ENCODE measurements at places on chromosomes 6 and 20.

DNA sequence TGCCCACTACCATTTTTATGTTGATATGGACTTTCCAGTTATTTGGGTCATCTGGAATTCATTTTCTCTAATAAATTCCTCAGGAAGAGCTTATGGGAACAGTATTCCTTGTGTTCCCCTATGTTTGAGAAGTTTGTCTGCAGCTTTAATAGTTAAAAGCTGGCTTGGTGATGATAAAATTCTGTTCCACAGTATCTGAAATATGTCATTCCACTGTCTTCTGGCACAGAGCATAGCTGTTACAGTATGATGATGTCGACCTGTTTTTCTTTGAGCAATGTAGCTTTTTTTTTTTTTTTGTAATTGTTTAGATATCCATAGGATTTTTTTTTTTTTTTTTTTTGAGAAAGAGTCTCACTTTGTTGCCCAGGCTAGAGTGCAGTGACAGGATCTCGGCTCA, 43.2 kb downstream of the NCOA3 start:
- no peak for DNase-seq

DNA sequence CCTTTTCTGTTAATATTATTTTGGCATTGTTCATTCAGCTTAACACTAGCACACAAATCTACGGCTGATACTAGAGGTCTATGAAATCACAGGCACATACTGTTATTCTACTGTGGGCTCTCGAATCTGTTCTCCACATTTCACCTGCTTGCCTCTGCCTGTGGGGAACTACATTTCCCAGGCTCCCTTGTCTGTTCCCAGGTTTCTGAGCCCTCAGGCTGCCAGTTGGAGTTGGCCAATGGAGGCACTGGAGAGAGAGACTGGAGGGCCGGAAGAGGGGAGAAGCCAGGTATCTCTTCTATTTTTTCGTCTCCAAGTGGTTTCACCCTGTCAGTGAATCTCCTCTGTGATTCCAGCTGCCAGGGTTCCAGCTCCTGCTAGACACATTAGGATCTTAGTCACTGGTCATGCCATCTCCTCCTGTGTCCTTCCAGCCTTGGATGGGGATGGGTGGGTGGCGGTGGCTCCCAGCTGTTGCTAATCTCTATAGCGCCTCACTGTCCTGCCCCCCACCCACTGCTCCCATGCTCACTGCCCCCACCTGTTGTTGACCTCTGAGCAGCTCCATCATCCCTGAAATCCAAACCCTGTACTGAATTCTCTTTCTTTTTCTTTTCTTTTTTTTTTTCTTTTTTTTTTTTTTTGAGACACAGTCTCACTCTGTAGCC, 188.2 kb downstream of the LRFN2 start:
- no peak for DNase-seq

DNA sequence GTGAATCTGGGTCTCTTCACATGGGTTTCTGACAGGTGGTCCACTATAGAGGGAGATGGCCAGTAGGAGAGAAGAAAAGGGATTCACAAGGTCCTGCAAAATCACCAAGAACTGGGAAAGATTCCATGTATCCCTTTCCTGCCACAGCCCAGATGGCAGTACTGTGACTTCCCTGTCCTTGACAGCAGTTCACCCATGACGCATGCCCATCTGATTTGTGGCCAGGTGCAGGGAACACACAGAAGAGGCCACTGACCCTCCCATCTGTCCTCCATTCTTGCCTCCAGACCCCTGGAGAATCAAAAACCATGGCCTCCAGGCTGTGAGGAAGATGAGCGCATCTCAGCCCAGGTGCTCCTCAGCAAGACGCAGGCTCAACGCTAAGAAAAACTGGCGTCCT, 183.1 kb upstream of the RREB1 start:
- no peak for DNase-seq

- no peak for DNase-seq
Measured at GRCh38 chr20:9068233-9068801, 570 bp upstream of the PLCB4 start.

- no peak for DNase-seq
Measured at GRCh38 chr6:116665464-116665863, 3.1 kb downstream of the ZUP1 start.

GRCh38 chr6:129657483-129657882, 52.5 kb downstream of the ARHGAP18 start:
- DNase-seq: no peak

- DNase-seq: no peak
Measured at GRCh38 chr6:133241901-133242636, 912 bp downstream of the EYA4 start.

DNA sequence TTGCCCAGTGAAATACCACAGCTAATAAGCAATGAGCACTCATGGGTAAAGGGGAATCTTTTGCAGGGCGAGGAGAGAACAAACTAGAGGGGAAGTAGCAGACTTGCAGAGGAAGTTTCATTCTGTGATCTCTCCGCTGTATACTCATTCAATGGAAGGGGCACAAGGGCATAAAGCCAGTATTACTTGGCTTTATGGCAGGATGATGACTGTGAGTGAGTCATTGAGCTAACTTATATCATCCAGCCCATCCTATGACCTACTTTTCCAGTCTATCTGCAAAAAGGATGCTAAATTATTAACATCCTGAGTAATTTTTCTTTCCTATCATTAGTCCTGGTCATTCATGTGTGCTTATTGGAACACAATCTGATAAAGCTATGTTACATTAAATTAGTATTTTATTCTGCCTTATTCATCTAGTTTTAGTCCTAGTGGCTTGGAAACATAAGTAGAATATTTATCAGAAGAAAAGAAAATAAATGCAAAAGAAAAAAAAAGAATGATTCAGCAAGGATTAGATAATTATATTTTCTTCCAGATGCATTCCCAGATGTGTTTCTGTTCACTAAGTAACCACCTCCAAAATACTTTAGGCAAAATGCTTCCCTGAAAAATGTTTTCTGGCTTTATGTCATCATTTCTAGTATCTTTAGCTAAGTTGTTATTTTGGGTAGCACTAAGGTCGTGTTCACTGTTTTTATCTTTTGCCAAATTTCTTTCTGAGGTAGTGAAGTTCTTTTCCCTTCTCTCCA, 471.7 kb downstream of the CDKAL1 start:
- DNase-seq: no peak

- DNase-seq: no peak
Measured at GRCh38 chr6:64914124-64914523, 792.9 kb downstream of the EYS start.

DNA sequence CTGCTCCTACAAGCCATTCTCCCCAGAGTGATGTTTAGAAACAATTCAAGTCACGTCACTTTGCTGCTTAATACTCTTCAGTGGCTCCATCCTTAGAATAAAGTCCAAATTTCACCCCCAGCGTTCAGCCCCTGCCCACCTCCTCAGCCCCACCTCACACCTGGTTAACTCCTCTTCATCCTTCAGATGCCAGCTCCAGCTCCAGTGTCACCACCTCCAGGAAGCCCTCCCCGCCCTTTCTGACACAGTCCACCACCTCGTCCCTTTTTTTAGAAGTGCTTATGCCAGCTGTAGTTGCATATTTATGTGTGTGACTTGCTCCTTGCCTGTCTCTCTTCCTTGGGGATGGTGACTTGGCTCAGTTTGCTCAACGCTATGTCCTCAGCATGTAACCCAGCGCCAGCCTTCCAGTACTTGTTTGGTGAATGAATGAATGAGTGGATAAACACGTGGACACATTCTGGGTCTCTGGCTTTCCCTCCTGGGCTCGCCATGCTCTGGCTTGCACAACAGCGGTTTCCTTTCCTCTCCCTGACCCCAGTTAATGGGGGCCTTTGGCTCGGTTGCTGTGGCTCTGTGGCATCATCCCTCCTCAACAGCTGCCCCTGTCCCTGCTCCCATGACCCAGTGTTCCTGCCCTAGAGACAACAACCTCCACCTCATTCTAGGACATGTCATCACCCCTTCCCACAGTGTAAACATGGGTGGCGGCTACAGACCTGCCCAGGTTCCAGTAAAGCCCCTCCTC, 3.7 kb upstream of the IP6K3 start:
- DNase-seq: no peak

GRCh38 chr6:149239573-149240209, 77.8 kb upstream of the TAB2 start:
- DNase-seq: no peak

- no peak for DNase-seq
Measured at GRCh38 chr20:35271904-35272303, 6.0 kb downstream of the MMP24OS start.

- no peak for DNase-seq
Measured at GRCh38 chr6:149962461-149963211, 1.1 kb upstream of the ULBP1 start.

GRCh38 chr20:49384437-49385434, 97.7 kb downstream of the KCNB1 start:
- peak; percentile 11 for DNase-seq

- no peak for DNase-seq
Measured at GRCh38 chr20:56551571-56551970, 18.5 kb downstream of the FAM209B start.

GRCh38 chr6:18121580-18122127, 823 bp downstream of the NHLRC1 start:
- DNase-seq: peak; percentile 12

DNA sequence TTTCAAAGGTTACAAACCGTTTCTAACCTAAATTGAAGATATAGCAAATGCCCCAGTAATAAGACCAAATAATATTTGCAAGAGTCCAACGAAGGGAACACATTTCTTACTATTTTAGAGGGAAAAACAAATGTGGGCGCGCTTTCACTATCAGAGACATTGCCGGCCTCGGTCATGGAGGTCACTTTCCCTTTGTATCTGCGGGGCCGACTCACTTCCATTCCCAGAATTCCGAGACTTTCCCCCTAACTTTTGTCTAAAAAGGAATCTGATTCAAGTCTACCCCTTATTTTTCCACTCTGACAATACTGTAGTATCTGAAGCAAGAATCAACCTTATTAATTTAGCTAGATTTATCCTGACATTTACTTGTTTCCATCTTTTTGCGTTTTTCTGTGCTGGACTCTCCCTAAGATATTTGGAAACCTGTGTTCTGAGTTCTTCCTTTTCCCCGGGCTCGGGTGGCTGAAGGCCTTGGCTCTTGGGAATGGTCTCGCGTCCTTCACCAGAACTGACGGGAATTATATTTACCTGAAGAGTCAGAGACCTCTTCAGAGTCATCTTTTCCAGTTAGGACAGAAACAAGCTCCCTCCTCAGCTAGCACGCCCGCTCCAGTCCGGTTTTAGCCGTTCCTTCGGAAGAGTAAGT, 71.8 kb upstream of the ZNF184 start:
- no peak for DNase-seq

- no peak for DNase-seq
Measured at GRCh38 chr6:22112461-22112860, 184.4 kb downstream of the PRL start.

GRCh38 chr20:52318651-52319050, 127.1 kb upstream of the ZFP64 start:
- no peak for DNase-seq

- DNase-seq: no peak
Measured at GRCh38 chr20:17497821-17498580, 33.2 kb downstream of the BFSP1 start.

DNA sequence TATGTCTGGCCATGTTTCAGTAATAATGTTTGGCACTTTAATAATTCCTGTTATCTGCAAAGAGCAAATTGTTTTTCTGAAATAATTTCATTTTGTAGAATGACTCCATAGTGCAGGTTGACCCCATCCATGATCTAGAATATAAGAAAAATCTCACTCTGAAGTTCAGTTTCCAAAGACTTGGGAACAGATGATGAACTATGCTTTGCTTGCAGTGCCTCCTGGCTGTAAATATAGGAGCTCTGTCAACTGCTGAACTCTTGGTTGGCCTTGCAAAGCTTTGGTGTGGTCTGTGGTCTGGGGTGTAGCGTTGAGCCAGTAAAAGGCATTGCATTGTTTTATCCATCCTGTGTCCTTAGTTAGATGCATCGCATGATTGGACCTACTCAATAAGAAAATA, 104.0 kb downstream of the PLCB4 start:
- DNase-seq: no peak

- no peak for DNase-seq
Measured at GRCh38 chr6:77674211-77674610, 21.4 kb downstream of the MEI4 start.

- DNase-seq: no peak
Measured at GRCh38 chr6:127119102-127120022, 891 bp downstream of the RSPO3 start.

DNA sequence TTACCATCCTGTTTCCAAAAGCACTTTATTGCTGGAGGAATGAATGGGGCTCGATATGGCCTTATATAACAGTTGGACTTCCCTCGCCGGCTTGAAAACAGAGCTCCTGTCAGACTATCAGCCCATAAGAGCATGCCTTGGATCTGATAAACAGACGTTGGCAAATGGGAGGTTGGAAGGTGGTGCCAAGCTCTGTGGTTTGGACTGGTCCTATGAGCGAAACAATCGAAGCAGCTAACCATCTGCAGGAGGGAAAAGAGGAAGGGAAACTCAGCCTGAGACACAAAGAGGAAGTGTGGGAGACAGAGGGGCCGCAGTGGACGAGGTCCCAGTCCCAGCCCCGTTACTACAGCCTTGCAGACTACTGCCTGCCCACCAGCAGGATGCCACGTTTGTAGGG, 92.9 kb downstream of the TFAP2C start:
- DNase-seq: no peak

GRCh38 chr6:45815466-45816125, 200.1 kb downstream of the CLIC5 start:
- DNase-seq: no peak

- DNase-seq: no peak
Measured at GRCh38 chr6:157487110-157487773, 106.3 kb downstream of the ZDHHC14 start.

- no peak for DNase-seq
Measured at GRCh38 chr6:11218538-11219399, 13.7 kb downstream of the NEDD9 start.

- no peak for DNase-seq
Measured at GRCh38 chr20:61850457-61850856, 215.2 kb downstream of the TAF4 start.

DNA sequence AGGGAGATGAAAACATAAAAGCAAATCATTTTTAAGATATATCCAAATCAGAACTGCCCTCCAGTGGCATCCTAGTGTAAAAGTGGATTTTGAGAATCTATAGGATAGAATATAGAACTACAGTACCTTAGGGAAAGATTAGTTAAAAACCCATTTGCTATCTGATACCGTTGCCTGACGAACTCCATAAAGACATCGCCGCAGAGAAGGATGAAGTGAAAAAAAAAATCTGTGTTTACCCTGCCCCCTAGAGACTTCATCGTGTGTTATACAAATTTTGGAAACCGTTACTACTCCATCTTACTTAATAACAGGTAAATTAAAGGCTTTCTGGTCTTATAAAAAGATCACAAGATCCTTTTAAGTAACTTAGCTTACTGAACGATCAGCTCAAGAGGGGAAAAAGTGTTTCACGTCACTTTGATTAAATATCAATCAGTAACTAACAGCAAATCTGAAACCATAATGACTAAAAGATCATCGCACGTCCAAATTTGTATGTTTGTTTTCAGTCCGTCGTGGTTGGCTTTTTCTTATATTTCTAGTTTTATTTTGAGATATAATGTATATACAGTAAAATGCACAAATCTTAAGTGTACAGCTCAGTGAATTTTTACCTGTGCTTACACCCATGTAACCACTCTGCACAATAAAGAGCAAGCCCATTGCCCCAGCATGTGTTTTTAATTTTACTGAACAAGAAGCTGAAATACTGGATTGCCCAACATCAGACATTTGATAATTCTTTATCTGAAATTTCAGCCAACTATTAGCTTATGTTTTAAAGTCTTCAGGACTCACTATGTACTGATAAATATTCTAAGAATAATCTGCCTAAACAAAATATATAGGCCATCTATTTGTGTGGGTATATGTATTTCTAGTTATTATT, 881 bp upstream of the MCM3 start:
- no peak for DNase-seq

- DNase-seq: no peak
Measured at GRCh38 chr6:116514111-116514510, 2.7 kb downstream of the CALHM5 start.

Measured in GM18507 (cell line).